ENCODE measurements at places on chromosomes 4 and X.

- H3K27me3 ChIP-seq = no peaks in the 10 kb centered on the region
- H3K4me3 ChIP-seq = no peak overlapping the region
- H3K27ac ChIP-seq = no peak overlapping the region
- H3K36me3 ChIP-seq = no peaks in the 10 kb centered on the region
- no peaks in the 10 kb centered on the region for H3K4me1 ChIP-seq
Observed at GRCh38 chrX:32137525-32137924, 1065.7 kb upstream of the FTHL17 start.

DNA sequence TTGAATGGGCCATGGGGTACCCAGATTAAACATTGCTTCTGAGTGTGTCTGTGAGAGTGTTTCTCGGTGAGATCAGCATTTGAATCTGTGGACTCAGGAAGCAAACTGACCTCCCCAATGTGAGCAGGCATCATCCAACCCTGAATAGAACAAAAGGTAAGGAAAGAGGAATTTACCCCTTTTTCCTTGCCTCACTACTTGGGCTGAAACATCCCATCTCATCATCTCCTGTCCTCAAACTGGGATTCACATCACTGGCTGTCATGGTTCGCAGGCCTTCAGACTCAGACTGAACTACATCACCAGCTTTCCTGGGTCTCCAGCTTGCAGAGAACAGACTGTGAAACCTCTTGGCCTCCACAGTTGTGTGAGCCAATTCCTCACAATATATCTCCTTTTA, 47.1 kb downstream of the TEC start:
- no peak overlapping the region for H3K27ac ChIP-seq
- DNase-seq = no peak
- H3K36me3 ChIP-seq = no peaks in the 10 kb centered on the region
- H3K4me3 ChIP-seq = no peak overlapping the region
- H3K27me3 ChIP-seq = no peaks in the 10 kb centered on the region
- H3K4me1 ChIP-seq = peaks cover 4% of the 10 kb centered on the region

DNA sequence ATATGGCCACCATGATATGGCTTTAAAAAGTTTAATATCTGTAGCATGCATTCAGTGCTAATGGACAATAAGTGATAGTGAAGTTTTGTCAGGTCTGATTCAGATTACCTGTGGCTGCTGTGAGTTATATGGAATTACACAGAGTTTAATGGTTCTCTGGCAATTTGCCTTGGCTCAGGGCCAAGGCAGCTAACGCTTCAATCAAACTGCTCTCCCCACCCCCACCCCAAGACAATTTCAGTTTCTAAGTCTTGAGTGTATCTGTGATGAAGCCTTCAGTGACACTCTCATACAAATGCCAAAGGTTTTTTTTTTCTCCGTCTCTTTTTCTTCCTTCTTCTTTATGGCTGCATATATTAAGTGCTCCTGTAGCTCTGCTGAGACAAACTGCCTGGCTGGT, 106.6 kb downstream of the SHROOM4 start:
- H3K4me1 ChIP-seq = peaks cover 10% of the 10 kb centered on the region
- H3K36me3 ChIP-seq = no peaks in the 10 kb centered on the region
- H3K4me3 ChIP-seq = no peak overlapping the region

GRCh38 chr4:8912089-8912455, 40.4 kb upstream of the HMX1 start:
- no peak overlapping the region for H3K27ac ChIP-seq
- H3K4me1 ChIP-seq = no peaks in the 10 kb centered on the region
- H3K4me3 ChIP-seq = no peak overlapping the region
- H3K27me3 ChIP-seq = no peaks in the 10 kb centered on the region

- DNase-seq = no peak
- H3K4me1 ChIP-seq = peaks cover 7% of the 10 kb centered on the region
- H3K36me3 ChIP-seq = no peaks in the 10 kb centered on the region
- no peak overlapping the region for H3K27ac ChIP-seq
Observed at GRCh38 chr4:182213004-182213403, 30.2 kb upstream of the TENM3 start.

GRCh38 chrX:34632384-34632783, 24.7 kb downstream of the TMEM47 start:
- H3K27ac ChIP-seq = no peak overlapping the region
- H3K36me3 ChIP-seq = no peaks in the 10 kb centered on the region
- H3K4me1 ChIP-seq = no peaks in the 10 kb centered on the region
- no peak for DNase-seq
- no peaks in the 10 kb centered on the region for H3K27me3 ChIP-seq

DNA sequence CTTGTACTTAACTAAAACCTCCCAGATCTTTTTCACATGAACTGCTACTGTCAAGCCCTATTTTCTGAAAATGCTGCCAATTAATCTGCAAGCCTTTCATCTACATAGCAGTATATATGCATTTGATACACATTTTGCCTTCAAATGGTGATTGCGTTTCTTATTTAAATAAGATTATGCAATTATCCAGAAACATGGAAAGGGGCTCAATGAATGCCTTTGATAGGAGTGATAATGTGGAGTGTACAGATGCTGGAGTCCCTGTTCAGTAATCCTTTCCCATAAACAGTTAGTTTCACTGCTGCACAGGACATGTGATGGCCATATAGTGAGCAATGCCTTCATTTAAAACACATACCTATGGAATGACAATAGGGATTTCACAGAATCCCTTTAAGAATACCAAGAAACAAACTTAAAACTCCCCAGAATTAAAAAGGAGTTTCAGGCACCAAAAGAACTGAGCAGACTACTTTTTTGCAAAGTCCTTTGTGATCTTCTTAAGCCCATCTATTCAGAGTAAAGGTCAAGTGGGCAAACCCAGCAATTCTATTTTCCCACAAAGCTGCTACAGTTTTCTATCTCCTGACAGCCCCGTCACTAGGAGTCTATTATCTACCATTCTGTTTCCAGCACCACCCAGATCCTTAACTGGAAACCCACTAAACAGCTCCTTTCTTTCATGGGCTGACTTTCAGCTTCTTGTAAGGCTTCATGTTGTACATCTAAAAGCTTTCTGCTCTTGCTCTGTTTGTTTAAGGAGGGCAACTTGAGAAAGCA, 120.3 kb downstream of the UNC5C start:
- no peaks in the 10 kb centered on the region for H3K27me3 ChIP-seq
- no peaks in the 10 kb centered on the region for H3K4me1 ChIP-seq
- no peak overlapping the region for H3K27ac ChIP-seq
- no peak for DNase-seq

DNA sequence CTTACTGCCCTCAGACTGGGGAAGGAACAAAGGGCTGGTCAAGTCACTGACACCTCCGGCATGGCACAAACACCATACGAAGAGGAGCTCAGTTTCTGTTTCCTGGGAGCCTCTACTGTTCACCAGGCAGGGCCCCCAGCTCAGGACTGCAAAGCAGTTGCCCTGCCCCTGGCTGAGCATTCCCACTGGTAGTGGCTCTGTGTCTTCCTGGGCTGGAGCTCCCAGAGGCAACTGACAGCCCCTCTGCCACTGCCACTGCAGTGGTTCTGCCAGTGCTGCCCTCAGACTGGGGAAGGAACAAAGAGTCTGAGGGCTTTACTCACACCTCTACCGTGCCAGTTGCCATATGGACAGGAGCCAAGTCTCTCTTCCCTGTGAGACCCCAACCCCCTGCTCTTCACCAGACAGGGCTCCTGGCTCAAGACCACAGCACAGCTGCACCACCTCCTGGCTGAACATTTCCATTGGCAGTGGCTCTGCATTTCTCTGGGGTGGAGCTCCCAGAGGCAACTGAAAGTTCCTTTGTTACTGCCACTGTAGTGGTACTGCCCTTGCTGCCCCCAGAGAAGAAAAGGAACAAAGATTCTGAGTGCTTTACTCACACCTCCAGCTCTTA, 67.9 kb downstream of the SMARCA5 start:
- H3K4me1 ChIP-seq = no peaks in the 10 kb centered on the region
- no peaks in the 10 kb centered on the region for H3K36me3 ChIP-seq
- no peak for DNase-seq

- no peaks in the 10 kb centered on the region for H3K4me1 ChIP-seq
- H3K36me3 ChIP-seq = no peaks in the 10 kb centered on the region
- no peaks in the 10 kb centered on the region for H3K27me3 ChIP-seq
- DNase-seq = no peak
- no peak overlapping the region for H3K27ac ChIP-seq
- no peak overlapping the region for H3K4me3 ChIP-seq
Observed at GRCh38 chr4:121096629-121097028, 24.3 kb upstream of the NDNF start.

- H3K27ac ChIP-seq = no peak overlapping the region
- H3K4me1 ChIP-seq = no peaks in the 10 kb centered on the region
- no peaks in the 10 kb centered on the region for H3K27me3 ChIP-seq
- no peak for DNase-seq
- no peaks in the 10 kb centered on the region for H3K36me3 ChIP-seq
Observed at GRCh38 chrX:31656013-31656412, 584.2 kb upstream of the FTHL17 start.

DNA sequence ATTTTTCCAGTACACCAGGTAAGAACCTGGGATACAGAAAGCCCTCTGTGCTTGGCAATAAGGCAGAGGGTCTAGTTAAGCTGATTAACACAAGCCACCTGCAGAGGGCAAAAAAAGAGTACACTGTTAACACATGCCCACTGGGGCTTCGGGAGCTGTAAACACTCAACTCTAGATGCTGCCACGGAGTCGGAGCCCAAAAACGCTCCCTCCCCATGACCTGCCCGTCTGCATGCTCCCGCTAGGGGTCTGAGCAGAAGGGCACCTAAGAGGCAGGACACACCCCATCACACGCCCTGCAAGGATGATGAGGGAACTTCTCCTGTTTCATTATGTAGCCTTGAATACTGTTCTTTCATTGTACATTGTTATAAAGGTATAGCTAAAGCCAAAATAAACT, 715.6 kb upstream of the AADAT start:
- no peaks in the 10 kb centered on the region for H3K36me3 ChIP-seq
- H3K27ac ChIP-seq = no peak overlapping the region
- DNase-seq = no peak
- H3K4me1 ChIP-seq = no peaks in the 10 kb centered on the region
- no peak overlapping the region for H3K4me3 ChIP-seq

GRCh38 chr4:174495626-174496025, 26.7 kb downstream of the HPGD start:
- no peak overlapping the region for H3K4me3 ChIP-seq
- H3K27me3 ChIP-seq = no peaks in the 10 kb centered on the region
- H3K4me1 ChIP-seq = no peaks in the 10 kb centered on the region
- H3K27ac ChIP-seq = no peak overlapping the region

DNA sequence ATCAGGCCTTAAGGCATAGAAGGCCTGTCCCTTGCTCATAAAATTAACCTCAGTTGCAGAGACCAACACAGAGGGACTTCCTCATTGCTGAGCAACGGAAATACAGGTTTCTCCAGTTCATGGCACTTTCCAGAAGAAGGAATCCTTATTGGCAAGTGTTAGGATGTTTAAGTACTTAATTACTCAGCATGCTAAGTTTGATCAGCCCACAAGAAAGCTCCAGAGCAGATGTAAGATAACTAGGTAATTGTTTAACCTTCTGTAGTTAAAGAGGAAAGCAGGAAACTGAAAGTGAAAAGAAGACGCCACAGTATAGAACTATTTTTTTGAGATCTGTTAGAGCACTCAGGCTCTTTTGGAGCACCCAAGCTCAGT, 33.5 kb downstream of the SMS start:
- no peaks in the 10 kb centered on the region for H3K27me3 ChIP-seq
- H3K36me3 ChIP-seq = peaks cover 10% of the 10 kb centered on the region
- peak overlapping the region; percentile 36 for H3K27ac ChIP-seq
- H3K4me1 ChIP-seq = no peaks in the 10 kb centered on the region

Data from vagina (tissue), 2 donors.